CD4-positive, alpha-beta T cell treated with Interferon gamma for 1 hour (primary cell): ENCODE measurements at places on chromosomes 5 and 9.

GRCh38 chr5:170070556-170071412 lies 34.9 kb upstream of the FOXI1 start:
- DNase-seq, result no peak

GRCh38 chr9:121573717-121574485 lies 74.3 kb upstream of the GGTA1 start:
- DNase-seq, result no peak

- no peak for DNase-seq
Measured at GRCh38 chr9:14240537-14240936, 73.4 kb downstream of the NFIB start.

DNA sequence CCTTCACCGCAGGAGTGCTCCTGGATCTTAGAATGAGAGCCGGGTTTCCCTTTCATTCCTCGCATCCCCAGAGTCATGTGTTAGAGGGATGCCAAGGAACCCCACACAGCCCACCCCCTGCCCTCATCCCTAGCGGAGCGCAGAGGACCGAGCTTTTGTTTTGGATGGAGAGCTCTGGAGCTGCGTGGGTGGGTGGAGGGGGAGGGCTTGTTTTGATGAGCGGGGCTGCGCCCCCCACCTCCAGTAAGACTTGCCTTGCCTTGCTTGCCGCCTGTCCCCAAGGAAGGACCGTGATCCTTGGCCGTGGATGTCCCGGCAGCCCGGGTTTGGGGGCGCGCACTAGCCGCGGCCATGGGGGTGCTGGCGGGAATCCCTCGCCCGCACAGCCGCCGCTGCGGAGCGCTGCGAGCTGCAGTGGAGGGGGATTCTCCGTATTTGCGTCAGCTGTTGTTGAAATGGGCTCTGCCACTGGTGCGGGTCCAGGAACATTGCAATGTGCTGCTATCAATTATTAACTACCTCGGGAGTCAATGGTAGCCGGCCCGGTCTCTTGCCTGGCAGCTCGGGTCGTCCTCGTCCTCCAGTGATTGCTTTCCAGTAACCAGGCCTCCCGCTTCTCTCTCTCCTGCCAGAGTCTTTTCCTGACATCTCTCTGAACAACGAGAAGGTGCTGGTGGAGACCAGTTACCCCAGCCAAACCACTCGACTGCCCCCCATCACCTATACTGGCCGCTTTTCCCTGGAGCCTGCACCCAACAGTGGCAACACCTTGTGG lies 1.0 kb downstream of the EGR1 start:
- no peak for DNase-seq

DNA sequence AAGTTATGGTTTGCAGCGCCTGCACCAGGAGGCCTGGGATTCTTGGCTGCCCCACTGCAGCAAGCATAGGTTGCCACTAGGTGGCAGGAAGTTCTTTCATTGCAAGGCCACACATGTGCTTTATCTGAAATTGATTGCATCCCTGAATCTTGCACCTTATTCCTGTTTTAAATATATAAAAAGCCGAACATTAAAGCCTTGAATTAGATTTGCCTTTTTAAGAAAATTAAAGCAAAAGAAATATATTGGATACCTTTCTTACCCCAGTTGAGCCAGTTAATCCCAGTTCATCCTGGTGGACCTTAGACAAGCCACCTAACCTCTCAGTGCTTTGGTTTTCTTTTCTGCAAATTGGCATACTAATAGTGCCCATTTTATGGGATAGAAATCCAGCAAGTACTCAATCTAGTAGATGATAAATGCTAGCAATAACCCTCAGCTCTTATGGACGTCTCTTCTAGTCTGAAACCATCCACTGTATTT lies 6.3 kb upstream of the TRMT10B start:
- DNase-seq, result peak; percentile 36

DNA sequence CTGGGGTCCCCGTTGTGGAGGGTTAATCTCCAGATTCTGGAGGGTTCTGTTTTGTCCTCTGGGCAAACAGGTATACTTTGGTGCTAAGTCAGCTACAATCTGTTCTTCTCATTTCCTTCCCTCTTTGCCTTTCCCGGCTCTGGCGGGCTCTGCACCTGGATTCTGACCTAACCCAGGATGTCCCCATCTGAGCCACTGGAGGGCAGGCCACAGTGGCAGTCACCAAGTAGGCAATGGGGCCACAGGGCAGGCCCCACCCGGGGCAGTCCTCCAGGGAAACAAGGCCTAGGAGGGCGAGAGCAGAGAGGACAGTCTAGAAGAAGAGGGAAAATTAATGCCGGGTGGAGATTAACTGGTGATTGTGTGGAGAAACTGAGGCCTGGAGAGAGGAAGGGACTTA lies 40.4 kb upstream of the HRH2 start:
- DNase-seq, result no peak

DNA sequence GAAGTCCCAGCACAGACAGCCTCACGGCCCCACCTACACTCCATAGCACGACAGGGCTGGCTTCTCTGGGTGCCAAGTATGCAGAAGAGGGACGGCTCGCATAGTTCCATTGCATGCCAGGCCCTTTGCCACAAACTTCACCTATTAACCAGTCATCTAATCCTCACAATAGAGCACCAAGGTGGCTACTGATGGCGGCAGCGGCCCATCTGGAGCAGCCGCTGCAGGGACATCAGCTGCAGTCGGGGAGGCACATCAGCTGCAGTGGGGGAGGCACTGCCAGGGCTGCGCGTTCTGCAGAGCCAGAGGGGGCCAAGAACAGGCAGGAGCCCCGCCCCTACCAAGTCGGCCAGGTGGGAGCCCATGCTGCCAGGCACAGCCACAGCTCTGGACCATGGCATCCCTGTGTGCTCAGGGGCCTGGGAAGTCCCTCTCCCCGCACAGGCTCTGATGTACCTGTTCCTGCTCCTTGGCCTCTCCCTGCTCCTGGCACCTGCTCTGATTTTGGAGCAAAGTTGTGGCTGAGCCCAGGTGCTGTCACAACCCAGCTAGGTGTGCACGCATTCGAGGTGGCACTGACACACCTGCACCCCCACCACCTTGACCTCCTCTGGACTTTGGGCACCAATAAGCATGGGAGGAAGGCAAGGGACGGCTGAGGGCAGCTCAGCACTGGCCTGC lies 61.5 kb upstream of the SYNPO start:
- no peak for DNase-seq

DNA sequence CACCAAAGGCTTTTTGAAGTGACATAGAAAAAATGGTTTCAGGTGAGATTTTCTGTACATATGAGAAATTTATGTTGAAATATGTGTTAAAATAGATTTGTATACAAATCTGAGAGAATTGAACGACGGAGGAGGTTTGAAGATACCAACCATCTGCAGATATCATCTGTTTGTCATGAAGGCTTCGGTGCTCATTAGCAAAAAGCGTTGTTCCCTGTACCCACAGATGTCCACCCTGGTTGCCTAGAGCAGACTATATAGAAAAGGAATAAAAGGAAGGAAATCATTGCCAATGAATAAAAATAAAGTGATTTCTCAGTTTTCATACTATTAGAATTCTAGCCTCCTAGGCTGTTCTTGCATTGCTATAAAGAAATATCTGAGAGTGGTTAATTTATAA lies 2262.8 kb upstream of the ACO1 start:
- DNase-seq, result no peak

GRCh38 chr9:131642496-131643083 lies 97.3 kb downstream of the PRRT1B start:
- DNase-seq, result no peak

- DNase-seq, result peak; percentile 64
Measured at GRCh38 chr9:136787690-136788400, 3.3 kb upstream of the TMEM141 start.

DNA sequence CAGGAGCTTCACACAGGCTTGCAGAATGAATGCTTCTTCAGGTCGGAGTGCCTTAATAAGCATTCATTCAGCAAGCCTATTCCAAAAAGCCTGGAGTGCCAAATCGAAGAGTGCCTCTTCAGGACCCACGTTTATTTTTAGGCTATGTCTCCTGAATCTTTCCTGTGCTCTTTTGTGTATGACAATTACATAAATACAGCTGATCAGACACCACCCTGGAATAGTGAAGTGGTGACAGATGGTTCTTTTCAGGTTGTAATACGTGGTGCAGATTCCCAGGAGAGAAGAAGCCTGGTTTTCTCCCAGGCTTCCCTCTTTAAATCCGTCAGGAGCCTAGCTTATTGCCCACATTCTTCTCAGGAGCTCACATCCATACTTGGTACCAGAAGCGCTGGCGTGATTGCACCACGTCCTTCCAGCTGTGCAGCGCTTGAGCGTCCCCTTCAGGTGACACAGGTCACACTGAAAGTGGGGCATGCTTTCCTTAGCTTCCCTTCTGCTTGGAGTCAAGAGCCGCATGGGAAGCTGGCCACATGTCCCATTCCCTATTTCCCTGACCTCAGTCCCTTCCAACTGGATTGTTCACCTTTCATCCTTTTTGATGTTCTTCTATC lies 123.1 kb downstream of the ADCY2 start:
- DNase-seq, result no peak

DNA sequence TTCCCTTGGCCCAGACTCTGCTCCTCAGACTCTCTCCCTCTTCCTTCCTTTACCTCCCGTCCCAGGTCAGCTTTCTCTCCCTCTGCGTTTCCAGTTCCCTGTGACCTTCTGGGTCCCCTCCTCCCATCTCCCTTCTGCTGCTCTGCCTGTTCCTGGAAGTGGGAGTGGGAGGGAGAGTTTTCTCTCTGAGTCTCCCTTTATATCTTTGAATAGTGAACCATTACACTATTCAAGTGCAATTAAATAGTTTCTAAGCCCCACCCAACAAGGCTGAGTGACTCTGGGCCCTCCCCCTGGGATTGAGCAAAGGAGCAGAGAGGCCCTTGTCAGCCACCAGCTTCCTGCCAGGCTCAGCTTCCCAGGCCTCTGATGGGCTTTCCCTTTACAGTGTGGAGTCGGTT lies 34.8 kb downstream of the THBS4 start:
- DNase-seq, result no peak

- DNase-seq, result no peak
Measured at GRCh38 chr5:1187234-1187949, 14.0 kb upstream of the SLC6A19 start.

- no peak for DNase-seq
Measured at GRCh38 chr5:91946870-91947269, 563.8 kb upstream of the ARRDC3 start.

DNA sequence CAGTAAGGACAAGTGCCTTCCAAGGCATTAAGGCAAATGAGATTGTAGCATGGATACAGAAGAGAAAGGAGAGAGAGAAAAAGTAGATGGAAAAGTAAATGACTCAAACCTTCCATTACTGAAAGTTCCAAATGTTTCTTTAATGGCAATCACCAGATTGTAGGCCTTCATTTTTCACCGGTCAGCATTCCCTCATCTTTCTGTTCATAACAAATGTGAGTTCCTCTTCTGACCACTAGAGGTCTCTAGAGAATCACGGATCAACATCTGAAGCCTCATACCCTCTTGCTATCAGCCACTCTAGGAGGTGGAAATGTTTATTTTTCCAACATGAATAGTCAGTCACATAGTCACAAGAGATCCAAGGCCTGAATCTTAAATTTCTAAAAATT lies 73.6 kb upstream of the RPS23 start:
- DNase-seq, result no peak

DNA sequence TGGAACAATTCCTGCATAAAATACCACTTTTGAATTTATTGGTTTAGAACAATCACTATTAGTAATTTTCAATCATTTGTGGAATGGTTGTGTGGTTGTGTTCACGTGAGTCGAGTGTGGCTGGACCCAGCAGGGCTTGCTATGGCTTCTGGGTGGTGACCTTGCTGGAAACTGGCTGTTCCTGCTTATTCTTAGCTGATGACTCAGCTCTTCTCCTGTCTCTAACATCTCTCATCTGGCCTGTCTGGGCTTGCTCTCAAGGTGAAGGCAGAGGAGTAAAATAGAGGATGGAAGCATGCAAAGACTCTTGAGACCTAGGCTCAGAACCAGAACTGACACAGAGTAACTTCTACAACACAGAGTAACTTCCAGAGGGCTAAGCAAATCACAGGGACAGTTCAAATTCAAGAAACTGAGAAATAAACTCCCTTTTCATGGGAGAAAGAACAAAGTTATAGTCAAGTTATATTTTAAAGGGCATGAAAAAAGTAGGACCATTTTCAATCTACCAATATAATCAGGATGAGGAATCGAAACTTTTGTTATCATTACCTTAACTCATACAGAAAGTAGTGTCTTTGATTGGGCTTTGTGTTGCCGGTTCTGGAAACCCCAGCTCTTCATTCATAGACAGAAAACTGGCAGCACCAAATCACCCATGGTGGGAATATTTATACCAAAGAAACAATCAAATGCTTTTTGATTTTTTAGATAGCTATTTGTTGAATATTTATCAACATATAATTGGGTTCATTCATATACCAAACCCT lies 665.1 kb downstream of the CDH18 start:
- no peak for DNase-seq

DNA sequence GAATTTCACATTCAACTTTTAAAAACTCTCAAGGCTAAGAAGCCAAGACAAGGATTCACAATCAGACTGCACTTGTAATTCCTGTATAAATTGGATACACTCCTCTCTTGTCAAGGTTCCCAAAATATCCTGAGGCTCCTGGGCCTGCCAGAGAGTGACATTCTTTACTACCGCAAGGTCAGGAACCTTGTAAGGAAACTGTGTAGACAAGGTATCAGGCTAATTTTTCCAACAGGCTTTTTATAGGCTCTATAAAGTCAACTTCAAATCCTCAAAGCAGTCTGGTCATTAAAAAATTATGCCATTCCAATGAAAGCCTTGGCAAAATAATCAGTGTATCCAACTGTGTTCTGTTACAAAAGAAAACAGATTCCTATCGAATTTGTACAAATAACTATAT lies 15.5 kb upstream of the PAIP1 start:
- no peak for DNase-seq

GRCh38 chr9:107960916-107961315 lies 471.3 kb upstream of the KLF4 start:
- no peak for DNase-seq

DNA sequence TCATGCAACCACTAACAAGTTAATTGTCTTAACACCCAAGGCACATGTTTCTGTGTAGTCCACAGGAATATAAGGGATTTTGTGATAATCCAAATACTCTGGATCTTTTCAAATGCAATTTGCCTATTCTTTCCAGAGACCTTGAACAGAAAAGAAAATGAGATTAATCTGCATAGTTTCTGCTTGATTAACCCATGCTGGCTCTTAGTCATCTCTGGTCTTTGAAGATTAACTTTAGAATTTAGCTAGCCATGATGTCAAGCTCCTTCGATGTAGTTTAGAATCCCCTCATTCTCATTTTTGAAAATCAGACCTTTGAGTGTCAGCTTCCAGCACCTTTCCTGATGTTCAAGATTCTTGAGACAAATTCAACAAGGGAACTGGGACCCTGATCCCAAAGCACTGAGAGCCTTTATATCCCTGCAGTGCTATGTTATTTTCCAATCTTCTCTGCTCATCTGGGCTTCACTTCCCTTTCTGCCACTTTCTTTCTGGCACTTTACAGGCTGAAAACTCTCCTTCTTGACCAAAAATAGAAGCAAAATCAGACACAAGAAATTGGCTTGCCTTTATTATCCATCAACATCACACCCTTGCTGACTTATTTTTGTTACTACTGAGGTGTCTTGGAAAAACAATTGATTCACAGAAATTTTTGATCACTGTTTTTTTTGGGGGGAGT lies 155.5 kb downstream of the PALM2AKAP2 start:
- no peak for DNase-seq

- DNase-seq, result no peak
Measured at GRCh38 chr9:130239363-130239695, 26.2 kb upstream of the HMCN2 start.

GRCh38 chr5:85132269-85132668 lies 747.6 kb upstream of the EDIL3 start:
- no peak for DNase-seq

- no peak for DNase-seq
Measured at GRCh38 chr5:113336975-113337374, 97.8 kb downstream of the TSSK1B start.
